ENCODE measurements at places on chromosomes 16 and 17. TPM values are rescaled to one million over a fixed set of nuclear protein-coding genes. Genes with fewer than 3 reads are reported as not detected.

GRCh38 chr17:20925091-20925490 lies 117.7 kb downstream of the USP22 start:
- no peak for DNase-seq

- DNase-seq, result no peak
These were observed 39.8 kb downstream of the ZNF778 start for GRCh38 chr16:89257281-89257731.

GRCh38 chr16:11264155-11264832 lies 4.8 kb downstream of the TNP2 start:
- no peak for DNase-seq

- no peak for DNase-seq
These were observed 121.3 kb downstream of the TRIM37 start for GRCh38 chr17:58985367-58985766.

GRCh38 chr17:63293323-63294075 lies 152.6 kb downstream of the CYB561 start:
- no peak for DNase-seq

- DNase-seq, result no peak
These were observed 40.1 kb upstream of the CLEC19A start for GRCh38 chr16:19245326-19245925.

DNA sequence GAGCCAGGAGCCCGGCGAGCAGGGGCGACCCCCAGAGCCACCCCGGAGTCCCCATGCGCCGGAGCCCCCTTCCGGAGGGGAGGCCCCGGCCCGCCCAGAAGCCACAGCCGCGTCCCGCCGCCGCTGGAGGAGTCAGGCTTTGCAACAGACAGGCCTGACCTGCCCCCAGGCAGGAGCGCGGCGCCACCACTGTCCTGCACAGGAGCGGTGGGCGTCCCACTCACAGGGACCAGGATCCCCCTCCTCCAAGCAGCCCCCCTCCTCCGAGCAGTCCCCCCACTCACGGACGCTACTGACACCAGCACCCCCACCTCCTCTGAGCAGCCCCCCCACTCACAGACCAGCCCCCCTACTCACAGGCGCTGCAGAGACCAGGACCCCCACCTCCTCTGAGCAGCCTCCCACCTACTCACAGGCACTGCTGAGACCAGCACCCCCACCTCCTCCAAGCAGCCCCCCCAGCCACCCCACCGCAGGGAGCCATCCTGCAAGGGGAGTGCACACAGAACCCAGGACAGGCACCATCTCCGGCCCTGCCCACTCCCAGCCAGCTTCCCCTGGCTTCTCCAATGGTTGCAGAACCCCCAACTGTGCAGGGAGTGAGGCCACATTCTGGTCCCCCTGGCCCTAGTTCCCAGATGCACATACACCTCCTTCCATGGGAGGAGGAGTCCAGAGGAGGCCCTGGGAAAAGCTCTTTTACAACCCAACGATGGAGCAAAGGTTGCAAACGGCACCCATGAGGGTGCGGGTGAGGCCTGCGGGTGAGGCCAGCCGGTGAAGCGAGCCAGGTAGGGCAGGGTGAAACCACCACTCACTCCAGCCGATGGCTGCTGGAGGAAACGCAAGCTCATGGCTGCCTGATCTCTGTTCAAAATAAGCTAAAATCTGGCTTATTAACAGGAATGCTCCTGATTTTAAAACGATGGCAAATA lies 69.9 kb downstream of the ABR start:
- peak; percentile 85 for DNase-seq

- no peak for DNase-seq
These were observed 19.1 kb downstream of the WIPI1 start for GRCh38 chr17:68437979-68438822.

DNA sequence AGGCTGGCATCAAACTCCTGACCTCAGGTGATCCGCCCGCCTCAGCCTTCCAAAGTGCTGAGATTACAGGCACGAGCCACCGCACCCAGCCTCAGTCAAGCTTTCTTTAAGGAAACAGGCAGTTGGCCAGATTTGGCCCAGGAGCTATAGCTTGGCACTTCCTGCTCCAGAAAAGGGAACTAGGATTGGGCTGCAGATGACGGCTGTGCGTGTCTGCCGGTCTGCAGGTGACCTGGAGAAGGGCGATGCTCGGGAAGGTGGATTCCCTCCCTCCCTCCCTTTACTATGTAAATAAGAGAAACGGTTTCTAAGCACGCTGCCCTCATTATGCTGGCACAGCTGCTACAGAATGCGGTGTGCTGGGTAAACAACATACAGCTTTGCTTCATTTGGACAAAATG lies 215.9 kb downstream of the RPTOR start:
- peak; percentile 80 for DNase-seq

DNA sequence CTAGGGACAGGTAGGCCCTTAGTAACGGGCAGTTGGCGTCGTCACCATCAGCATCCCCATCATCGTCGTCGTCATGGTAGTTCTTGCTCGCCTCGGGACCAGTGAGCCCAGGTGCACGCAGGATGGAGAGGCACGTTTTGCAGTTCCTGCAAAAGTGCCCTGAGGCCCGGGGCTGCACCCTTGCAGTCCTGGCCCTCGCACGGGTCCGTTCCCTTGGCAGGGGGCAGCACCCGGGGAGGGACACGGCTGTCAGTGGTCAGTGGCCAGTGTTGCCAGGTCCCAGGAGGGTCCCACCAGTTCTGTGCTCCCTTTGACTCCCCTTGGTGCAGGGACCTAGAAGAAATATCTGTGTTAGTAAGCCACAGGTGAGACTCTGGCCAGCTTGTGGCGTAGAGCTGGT lies 243.9 kb upstream of the CIBAR2 start:
- no peak for DNase-seq

GRCh38 chr17:12522743-12523183 lies 142.9 kb upstream of the MYOCD start:
- DNase-seq, result no peak

GRCh38 chr17:79476074-79476652 lies 134.7 kb downstream of the RBFOX3 start:
- DNase-seq, result no peak

DNA sequence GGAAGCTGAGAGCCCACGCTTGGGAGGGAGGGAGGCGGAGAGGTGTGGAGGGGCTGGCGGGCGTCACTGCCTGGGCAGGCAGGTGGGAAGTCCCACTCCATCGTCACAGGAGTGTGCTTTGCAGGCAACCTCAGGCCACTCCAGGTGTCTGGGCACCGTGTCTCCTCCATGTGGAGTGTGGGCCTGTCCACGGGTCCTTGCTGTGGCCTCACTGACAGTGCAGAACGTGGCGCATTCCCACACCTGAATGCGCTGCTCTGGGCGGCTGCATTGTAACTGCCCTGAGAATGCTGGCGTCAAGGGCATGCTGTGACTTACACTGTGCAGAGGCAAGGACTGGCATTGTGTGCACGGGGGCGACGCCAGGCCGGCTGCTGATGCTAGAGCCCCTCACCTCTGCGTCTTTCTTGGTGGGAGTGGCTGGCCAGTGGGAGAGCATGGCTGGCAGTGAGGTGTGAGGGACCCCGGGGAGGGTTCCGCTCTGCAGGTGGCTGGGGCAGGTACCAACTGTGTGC lies 66.4 kb downstream of the BANP start:
- DNase-seq, result no peak

DNA sequence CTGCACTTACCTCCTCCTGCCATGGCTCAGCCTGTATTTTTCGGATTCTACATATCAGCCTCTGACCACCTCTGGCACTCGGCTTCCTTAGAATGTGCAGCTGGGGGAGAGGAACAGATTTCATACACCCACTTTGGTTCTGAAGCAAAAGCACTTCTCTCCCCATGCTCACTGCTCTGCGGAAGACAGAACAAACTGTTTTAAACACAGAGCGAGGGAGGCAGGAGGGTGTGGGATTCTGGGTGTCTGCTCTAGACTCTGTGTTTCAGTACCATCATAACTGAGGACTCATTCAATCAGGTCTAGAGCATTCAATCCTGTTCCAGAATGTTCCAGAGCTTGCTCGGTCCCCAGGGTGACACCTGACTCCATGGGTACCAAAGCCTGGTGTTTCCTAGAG lies 239.1 kb downstream of the GRIN2A start:
- no peak for DNase-seq

GRCh38 chr16:15807603-15808009 lies 49.2 kb downstream of the MYH11 start:
- DNase-seq, result no peak

- DNase-seq, result no peak
These were observed 8.4 kb upstream of the PLEKHG4 start for GRCh38 chr16:67270931-67271338.

NPIPA2 gene
- 7.4 TPM for total RNA-seq

SYCE1L gene
- total RNA-seq, result 1.3 TPM

HID1 gene
- 14.4 TPM for total RNA-seq

MYH8 gene
- not detected for total RNA-seq

FAM83G gene
- total RNA-seq, result 8.9 TPM

TP53TG3F gene
- not detected for total RNA-seq

GLIS2 gene
- total RNA-seq, result 14.2 TPM

LGALS9C gene
- not detected for total RNA-seq

C17orf113 gene
- 0.13 TPM for total RNA-seq

CBX4 gene
- total RNA-seq, result 16.9 TPM

ICAM2 gene
- 75.2 TPM for total RNA-seq

CHTF18 gene
- total RNA-seq, result 5.6 TPM

Data from mesenteric fat pad (tissue), 1 donor.